ENCODE measurements at places on chromosomes 3 and 15.
A peak's percentile ranks its signal among the peaks of the same experiment; 100 is the strongest.

DNA sequence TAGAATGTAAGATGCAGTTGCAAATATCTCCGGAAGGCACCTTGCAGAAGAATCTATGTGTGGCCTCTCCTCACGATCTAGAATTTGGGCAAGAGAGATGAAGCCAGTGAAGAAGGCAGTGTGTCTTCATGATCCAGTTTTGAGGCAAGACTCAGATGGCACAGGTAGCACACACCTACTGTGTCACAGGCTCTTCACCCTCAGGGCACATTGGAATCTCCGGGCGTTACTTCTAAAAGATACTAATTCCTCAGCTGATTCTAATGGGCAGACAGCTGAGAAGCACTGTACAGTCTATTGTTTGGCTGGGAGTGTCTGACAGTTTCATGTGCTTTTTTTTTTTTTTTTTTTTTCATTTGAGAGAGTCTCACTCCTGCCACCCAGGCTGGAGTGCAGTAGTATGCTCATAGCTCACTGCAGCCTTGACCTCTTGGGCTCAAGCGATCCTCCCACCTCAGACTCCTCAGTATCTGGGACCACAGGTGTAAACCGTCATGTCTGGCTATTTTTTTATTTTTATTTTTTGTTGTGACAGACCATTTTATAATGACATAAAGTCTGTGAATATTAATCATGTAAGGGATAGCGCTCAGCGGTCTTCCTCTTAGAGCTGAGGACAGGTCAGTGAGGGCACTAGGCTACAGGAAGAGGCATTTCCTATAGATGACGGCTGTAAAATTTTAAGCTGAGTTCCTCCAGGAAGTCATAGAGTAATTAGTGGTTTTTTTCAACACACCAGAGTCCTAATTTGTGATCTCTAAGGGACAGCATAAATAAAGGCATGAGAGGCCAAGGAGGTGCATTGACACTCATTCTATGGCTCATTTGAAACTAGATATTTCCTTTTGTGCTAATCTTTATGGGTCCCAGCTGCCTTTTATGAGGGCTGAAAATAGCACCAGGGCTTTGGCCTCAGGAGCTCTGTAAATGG lies 4.0 kb downstream of the C3orf52 start:
- DNase-seq = no peak

GRCh38 chr3:146020969-146021368 lies 140.0 kb downstream of the PLOD2 start:
- no peak for DNase-seq

DNA sequence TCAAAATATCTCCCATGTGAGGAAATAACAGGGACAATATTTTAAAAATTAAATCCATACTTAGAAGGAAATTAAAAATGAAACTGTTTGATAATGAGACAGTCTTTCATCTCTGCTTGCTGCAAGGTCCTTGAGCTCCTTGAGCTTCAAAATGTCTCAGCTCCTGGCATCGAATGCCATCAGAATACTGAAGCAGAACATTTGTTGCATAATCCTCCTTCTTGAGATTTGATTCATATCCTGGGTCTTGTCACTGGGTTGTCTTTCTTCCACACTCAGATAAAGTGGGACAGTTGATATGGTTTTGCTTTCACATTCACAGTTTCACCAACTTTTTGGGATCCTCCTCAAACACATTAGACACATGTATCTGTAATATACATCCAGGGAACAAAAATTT lies 27.8 kb downstream of the COL8A1 start:
- DNase-seq = no peak

- no peak for DNase-seq
Observed at GRCh38 chr3:142577696-142578328, 721 bp downstream of the ATR start.

DNA sequence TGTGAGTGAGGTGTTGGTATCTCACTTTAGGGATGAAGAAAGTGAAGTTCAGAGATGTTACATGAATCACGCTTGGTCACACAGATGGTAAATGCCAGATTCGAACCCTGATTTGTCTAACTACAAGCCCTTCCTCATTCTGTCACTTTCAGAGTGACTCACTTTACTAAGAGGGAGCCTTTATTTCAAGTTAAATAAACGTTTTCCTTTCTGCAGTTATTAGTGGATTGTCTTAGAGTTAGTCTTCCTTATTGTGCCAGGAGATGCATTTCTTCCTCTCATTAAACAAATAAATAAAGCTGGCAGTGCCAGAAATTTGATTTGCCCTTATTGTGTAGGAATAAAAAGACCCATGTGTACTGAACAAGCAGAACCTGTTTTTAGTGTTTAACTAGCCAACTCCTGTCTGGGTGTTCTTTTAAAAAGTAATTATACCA lies 162.5 kb downstream of the AKAP13 start:
- no peak for DNase-seq

- DNase-seq = no peak
Observed at GRCh38 chr3:45762647-45763302, 33.6 kb downstream of the SLC6A20 start.

- DNase-seq = no peak
Observed at GRCh38 chr15:88487796-88488523, 20.5 kb downstream of the MRPS11 start.

DNA sequence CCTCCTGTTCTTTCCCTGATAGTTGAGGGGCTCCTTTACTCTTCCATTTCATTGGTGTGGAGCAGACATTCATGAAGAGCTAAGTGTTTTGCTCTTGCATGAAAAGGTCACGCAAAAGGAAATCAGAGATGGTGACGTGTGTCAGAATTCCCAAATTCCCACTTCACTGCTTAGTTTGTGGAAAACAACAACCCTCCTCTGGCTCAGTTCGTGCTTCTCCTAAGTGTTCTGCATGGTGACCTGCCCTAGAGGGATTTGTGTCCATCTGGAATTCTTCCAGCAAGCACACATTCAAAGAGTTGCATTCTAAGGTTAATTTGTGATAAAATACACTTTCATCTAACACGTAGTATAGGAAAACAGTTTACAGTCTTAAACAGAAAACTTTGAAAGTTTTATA lies 95.6 kb downstream of the IMPG2 start:
- no peak for DNase-seq

DNA sequence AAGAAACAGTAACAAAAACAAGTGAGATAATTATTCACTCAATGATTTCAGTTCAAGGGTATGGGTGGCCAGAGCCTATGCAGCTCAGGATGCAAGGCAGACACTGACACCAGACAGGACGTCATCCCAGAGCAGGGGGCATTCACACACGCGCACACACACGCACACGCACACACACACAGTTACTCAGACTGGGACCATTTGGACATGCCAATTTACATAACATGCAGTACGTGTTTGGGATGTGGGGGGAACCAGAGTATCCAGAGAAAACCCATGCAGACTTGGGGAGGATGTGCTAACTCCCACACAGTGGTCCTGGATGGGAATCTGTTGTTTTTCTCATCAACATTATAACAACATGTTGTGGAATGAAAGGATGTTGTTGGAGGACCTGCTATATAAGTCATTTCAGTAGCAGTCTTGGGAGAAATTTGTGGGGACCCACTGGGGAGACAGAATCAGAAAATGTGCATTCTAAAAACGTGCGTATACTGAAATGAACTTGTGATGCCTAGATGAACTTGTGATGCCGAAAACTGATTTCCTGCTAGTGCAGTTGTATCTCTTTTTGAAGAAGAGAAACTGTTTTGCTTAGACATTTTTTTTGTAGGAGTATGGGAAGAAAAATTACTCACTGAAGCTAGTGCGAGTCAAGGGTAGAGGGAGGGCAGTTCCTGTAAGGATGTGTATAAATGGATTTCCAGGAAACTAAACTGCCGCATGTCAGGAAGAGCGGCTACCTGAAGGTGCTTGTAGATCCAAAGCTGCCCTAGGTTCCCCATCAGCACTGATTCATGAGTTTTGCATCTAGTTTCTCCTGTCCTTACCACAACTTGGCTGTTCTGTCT lies 25.2 kb downstream of the CD200 start:
- no peak for DNase-seq

DNA sequence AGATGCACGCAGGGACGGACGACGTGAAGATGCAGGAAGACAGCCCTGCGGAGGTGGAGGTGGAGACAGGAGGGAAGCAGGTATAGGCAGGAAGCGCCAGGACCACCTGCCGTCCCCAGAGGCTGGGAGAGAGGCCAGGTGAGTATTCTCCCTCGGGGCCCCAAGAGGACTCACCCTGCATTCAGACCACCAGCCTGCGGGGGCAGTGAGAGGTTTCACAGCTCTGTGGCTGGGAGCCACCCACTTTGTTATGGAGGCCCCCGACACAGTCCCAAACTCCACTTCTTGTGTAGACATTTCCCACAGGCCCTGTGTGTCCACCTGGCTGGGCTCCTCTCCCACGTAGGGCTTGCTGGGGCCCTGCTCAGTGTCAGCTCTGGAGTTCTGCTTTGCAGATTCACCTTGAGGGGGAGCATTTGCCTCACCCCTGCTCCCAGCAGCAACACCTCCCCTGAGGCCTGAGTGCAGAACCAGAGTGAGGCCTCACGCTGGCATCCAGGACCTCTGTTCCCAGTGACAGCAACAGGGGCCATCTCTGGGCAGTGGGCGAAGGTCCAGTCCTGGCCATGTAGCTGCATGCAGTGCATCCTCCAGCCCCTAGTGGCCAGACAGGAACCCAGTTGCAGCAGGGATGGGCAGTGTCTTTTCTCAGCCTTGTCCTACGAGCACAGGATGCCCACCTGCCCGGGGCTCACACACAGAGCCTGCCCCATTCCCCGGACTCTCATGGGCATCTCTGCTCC lies 119.4 kb upstream of the IQSEC1 start:
- DNase-seq = peak; percentile 24

DNA sequence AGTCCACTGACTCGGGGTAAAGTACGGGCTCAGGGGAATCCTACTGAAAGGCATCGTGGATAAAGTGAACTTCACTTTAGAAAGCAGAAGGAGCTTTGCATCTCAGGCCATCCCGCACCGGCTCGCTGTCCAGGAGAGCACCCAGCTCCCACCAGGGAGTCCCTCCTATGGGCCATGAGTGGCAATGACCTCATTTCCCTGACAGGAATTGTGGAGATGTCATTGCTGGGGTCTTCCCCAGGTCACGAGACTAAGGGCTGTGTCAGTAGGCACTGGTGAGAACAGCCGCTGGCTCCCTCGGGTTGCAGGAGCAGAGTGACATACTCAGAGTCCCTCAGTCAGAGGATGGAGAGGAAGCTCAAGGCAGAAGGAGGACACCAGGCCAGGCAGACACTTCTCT lies 97.3 kb downstream of the XXYLT1 start:
- DNase-seq = no peak

DNA sequence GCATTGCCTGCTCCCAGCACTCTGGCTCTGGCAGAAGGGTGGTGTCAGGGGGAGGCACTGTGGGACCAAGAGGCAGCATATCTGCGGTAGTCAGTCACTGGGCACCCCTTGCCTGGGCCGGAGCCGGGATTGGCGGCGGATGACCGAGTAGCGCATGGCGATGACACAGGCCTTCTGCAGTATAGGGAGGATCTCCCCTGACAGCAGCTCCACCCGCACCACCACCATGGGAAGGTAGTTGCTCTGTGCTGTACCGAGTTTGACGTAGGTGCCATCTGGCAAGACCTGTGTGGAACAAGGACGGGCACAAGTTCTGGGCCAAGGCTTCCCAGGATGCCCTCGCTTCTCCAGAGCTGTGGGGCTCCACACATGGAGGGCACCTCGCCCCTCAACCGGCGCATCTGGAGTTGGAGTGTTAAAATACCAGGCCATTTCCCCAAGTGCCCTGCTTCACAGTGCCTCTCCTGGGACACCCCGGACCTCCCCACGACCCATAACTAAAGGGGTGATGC lies 6.6 kb downstream of the ACOX2 start:
- no peak for DNase-seq

- no peak for DNase-seq
Observed at GRCh38 chr3:190780524-190780923, 82.0 kb downstream of the GMNC start.

DNA sequence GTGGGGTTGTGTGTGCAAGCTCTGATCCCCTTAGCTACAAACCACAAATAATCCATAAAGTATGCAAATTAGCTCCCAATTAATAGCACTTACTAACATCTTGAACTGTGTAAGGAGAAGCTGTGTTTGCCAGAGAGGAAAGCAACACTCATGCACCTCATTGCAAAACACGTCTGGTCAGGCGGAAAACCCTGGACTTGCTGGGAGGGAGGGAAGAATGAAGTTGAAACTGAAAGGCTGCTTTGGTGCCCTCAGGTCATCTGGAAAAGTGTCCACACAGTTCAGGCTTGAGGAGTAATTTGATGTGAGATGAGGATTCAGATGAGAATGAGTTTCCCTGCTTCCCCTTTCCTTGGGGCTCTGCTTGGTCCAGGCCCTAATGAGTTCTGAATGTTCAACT lies 185.5 kb upstream of the ANKRD28 start:
- no peak for DNase-seq

GRCh38 chr15:89551550-89551949 lies 23.7 kb upstream of the TICRR start:
- no peak for DNase-seq

DNA sequence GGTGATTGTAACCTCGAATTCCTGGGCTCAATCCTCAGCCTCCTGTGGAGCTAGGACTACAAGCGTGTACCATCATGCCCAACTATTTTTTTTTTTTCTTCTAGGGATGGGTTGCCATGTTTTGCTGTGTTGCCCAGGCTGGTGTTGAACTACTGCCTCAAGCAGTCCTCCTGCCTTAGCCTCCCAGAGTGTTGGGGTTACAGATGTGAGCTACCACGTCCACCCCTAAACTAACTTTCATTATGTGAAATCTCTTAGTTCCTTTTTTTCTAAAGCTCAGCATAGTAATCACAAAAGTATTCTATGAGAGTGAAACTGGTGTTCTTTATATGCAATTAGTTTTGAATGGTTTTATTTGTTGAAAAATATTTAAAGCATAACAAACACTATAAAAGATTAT lies 92.1 kb downstream of the XRN1 start:
- DNase-seq = no peak

- no peak for DNase-seq
Observed at GRCh38 chr3:183378008-183378407, 50.4 kb downstream of the MCF2L2 start.

DNA sequence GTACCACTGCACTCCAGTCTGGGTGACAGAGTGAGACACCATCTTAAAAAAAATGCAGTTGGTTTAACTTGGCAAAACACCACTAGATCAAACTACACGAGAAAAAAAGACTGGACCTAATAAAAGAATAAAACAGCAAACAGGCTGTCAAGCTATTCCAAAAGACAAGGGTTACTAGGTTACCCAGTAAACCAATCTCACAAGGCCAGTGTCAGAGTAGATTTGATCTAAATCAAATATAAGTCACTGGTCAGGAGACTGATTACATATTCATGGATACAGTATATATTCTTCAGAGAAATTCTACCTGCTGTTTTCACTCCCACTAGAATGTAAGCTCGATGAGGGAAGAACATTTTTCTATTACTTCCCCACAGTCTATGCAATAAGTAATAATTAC lies 2.5 kb upstream of the GANC start:
- no peak for DNase-seq

DNA sequence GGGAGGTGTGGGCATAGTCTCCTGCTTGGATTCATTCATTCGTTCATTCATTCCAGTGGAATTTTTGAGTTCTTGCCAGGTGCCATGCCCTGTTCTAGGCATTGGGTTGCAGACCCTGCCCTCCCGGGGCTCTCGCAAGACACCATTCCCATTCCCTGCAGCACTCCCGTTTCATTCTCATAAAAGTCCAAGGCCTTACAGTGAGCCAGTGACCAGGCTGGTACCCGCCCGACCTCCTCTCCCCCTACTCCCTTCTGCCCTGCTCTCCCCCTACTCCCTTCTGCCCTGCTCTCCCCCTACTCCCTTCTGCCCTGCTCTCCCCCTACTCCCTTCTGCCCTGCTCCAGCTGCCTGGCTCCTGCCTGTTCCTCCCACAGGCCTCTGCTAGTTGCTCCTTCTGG lies 41.9 kb downstream of the AMOTL2 start:
- DNase-seq = peak; percentile 69

GRCh38 chr3:156630773-156631093 lies 43.7 kb upstream of the TIPARP start:
- no peak for DNase-seq

Data from A549 (cell line).